NCI-H526 (cell line): ENCODE measurements at places on chromosomes 11 and 22.
A peak's percentile ranks its signal among the peaks of the same experiment; 100 is the strongest.

- DNase-seq, result peak; percentile 79
These were observed 27.8 kb downstream of the PHLDB1 start for GRCh38 chr11:118635237-118635591.

DNA sequence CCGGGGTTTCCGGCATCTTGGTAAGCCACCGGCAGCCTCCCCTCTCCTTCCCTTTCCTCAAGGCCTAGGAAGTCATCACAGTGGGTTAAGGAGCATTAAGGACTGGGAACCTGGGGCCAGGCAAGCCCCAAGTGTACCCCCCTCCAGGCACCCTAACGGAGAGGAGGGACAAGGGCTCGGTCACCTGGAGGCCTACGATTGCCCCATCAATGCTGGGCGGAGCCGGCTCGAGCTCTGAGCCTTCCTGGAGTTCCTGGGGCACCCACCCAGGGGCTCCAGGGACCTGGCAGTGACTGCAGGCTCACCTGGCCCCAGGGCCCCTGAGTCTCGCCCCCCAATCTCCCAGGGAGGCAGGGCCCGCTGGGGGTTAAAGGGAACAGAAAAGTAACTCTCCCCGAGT lies 34.5 kb upstream of the EIF3D start:
- no peak for DNase-seq

- DNase-seq, result no peak
These were observed at the start of gene GLYAT for GRCh38 chr11:58731819-58732218. GLYAT (minus strand) TSS chr11:58731943; CDS start chr11:58724496, 7,447 bp downstream.

GRCh38 chr22:19571207-19571795 lies 47.1 kb upstream of the CLDN5 start:
- DNase-seq, result no peak

DNA sequence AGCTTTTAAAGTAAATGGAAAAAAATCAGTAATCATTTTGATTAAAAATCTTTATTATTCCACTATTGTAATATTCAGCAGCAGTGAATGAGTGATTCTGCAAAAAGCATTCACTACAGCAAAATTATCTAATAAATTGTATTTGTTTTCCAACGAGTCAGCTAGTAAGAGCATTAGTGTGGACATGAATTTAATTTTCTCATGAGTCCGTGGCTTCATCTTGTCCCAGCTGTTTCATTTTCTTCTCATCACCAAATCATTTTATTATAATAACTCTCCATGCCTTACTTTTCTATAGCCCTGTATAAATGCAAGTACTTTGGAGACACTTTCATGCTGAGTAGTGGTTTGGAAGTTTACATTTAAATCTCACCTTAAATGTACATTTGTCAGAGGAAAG lies 66.2 kb downstream of the FANCF start:
- no peak for DNase-seq

DNA sequence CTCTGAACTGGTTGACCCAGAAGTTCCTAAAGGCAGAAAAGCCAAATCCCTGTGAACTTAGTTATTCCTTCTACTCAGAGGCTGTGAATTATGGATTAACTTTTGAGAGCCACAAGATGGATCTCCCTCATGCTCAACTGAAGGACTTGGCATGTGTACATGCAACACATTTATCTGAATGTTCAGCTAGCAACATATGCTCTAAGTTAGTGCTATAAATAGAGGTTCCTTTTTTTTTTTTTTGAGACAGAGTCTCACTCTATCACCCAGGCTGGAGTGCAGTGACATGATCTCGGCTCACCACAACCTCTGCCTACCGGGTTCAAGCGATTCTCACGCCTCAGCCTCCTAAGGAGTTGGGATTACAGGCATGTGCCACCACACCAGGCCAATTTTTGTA lies 40.1 kb downstream of the EIF4ENIF1 start:
- DNase-seq, result no peak

DNA sequence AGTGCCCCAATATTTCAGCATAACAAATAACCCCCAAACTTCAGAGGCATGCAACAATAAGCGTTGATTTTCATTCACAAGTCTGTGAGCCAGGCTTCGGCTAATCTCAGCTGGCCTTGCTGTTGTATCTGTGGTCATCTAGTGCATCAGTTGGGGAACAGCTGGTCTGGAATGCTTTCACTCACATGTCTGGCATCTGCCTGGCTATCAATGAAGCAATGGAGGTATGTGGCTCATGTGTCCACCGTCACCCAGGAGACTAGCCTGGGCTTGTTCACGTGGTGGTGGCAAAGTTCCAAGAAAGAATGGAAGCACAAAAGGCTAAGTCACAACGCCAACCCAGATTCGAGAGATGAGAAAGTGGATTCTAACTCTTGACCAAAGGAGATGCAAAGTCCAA lies 304.8 kb upstream of the ISX start:
- no peak for DNase-seq

DNA sequence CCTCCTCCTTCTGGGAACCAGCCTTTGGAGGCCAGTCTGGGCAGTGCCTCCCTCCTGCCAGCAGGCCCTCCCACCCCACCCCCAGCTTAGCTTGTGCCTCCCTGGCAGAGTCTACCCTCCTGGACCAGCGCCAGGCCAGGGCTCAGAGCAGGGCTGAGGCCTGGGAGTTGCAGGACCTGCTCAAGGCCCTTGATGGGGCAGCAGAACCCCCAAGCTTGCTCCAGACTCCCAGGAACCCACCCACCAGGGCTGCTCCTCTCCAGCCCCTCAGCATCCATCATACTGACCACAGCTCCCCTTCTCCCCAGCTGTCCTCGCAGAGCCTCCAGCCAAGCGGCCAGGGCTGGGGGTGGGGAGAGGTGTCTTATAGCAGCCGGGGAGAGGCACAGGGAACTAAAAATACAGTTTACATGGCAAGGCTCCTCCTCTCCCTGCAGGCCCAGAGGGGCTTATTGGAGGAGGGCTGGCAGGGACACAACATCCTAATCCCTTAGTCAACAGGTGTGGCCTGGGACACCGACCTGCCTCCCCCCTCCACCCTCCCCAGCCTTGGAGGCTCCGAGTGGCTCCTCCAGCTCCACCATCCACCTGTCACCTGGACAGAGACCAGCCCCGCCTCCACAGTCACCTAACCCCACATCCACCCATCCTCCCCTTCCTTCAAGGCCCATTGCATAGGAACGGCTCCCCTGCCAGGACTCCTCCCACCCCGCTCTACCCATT lies 5.2 kb upstream of the MB start:
- peak; percentile 44 for DNase-seq

- DNase-seq, result no peak
These were observed 77.0 kb upstream of the DDI1 start for GRCh38 chr11:103959279-103959942.

GRCh38 chr22:32591620-32592019 lies 117.0 kb downstream of the FBXO7 start:
- DNase-seq, result no peak

GRCh38 chr11:1770528-1770927 lies 6.8 kb upstream of the CTSD start:
- DNase-seq, result no peak

GRCh38 chr11:57072640-57073039 lies 83.9 kb downstream of the OR5AK2 start:
- no peak for DNase-seq

GRCh38 chr11:65489035-65489705 lies 9.7 kb upstream of the MALAT1 start:
- DNase-seq, result no peak

- peak; percentile 5 for DNase-seq
These were observed 387.9 kb upstream of the ANO3 start for GRCh38 chr11:25943777-25944661.

DNA sequence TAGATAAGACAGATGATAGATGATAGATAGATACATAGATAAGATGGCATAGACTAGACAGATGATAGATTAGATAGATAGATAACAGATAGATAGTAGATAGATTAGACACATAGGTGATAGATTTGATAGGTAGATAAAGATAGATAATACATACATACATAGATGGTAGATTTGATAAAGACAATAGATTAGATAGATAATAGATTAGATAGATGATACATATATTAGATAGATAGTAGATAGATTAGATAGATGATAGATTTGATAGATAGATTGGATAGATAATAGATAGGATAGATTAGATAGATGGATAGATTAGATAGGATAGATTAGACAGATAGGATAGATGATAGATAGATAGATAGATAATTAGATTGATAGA lies 327.6 kb downstream of the BRD1 start:
- no peak for DNase-seq

DNA sequence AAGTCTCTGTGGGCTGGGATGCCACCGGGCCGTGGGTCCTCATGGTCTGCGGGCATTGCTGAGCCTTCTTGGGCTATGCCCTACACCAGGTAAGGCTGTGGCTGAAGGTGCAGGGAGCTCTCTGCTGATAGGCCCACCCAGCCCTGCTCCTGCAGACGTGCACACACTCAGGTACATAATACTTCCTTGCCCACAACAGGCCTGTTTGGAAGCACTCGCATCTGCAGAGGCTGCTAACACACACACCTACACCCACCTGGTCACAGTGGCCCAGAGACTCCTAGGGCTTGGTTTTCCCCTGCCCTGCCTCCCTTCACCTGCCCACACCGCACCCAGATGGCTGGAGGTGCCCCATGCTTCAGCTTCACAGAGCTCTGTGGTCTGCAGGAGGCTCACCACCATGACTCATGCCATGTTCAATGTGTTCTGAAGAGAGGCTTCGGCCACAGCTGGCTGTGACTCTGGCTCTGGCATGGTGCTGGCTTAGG lies 72.8 kb upstream of the KCNQ1OT1 start:
- no peak for DNase-seq

DNA sequence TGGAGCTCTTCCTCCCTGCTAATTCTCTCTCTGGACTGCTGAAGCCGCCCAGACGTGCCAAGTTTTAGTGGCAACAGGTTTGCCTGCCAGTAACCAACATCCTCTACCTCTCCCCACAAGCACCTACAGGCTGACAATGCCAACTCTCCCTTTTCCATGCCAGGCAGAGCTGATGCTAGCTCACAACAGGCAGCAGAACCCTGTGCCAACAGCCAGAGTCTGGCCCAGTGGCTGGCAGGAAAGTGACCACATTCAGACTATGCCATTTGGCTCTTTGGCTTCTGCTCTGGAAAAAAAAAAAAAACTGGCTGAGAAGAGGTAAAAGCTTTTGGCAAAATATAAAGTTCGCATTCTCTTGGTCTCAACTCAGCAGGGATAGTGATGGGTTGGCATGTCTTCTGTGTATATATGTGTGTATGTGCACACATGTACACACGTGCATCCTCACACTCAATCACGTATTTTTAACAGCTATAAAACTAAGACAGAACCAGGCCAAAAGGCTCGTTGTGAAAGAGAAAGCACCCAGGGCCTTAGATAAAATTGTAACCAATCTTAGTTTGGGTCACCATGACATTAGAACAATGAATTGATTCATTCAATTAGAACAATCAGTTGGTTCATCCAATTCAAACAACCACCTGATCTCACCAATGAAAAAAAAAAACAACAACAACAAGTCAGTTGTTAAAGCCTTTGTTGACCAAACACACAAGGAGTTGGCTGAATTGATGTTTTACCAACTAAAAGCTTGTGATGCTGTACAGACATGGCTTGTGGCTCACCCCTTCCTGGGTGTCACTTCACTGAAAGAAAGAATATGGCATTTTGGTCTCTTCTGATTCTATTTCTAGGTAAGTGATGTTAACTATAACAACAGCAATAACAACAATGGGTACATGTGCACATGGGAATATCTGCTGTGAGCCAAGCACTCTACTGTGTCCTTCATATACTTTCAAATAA lies 48.6 kb downstream of the TRIM29 start:
- no peak for DNase-seq

DNA sequence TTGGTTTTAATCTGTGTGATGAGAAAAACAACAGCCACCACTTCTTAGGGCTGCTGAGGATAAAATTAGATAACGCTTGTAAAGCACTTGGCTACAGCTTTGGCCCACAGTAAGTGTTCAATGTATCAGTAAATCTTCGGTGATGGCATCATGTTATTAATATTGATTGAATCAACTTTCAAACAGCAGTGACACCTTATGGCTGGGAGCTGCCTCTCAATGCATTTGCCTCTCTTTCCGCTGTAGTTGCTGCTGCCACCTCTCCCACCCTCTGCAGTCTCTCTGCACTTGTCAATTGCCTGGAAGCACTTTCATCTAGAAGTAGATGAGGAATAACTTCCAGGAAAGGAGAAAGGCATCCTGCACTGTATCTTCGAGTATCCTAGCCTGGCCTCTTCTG lies 491.1 kb downstream of the OPCML start:
- peak; percentile 16 for DNase-seq

- peak; percentile 81 for DNase-seq
These were observed 7.6 kb upstream of the SLC39A13 start for GRCh38 chr11:47400768-47401279.

DNA sequence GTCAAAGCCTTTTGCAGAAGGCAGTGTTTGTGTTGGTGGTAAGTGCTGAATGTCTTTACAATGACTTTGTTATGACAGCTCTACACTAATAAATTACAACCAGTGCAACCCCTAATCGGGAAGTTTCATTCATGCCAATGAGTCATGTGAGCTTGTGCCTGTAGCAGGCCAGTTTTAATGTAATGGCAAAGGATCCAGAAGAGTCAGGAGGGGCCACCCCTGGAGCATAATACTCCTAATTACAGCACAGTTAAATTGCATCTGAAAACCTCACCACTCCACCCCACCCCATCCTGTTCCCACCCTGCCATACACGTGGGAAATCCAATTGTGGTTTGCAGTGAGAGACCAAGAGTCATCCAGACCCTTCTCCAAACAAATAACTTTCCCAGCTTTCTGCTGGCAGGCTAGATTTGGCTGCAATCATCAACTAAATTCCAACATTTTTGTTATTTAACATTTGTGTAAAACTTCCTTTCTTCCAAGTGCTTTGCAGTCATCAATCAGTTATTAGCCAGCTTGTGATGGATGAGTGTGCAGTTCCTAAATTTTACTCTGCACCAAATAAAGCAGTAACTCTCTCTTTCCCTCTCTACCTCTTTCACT lies 277.3 kb upstream of the FAT3 start:
- DNase-seq, result no peak

DNA sequence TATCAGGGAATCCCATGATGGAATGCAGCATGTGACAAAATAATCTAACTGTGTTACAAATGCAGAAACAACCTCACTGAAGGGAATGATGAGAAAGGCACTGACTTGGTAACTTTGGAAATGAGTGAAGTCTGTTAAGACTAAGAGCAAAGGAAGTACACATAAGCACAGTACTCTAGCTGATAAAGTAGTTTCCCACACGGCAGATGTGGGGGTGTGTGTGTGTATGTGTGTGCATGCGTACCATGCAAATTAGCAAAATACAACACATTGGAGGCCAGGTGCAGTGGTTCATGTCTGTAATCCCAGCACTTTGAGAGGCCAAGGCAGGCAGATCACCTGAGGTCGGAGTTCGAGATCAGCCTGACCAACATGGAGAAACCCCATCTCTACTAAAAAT lies 16.6 kb upstream of the NLRP6 start:
- no peak for DNase-seq

DNA sequence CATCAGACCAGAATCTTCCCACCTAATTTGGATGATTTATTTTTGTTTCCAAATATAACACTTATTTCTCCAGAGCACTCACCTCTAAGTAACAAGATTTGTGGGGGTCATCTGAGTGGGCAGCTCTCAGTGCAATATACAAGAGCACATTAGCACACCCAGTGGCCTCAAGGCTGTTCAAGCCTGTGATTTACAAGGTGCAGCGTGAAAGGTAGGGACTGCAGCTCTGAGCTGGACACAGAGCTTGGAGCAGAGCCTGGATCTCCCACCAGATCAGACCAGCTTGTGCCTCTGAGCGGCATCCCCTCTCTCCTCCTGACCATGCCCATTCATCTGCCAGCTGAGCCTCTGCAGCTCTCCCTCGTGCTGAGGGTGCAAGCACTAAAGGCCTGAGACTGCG lies 323.3 kb upstream of the ZC3H12C start:
- DNase-seq, result no peak

GRCh38 chr11:78549624-78550409 lies 24.8 kb downstream of the NARS2 start:
- no peak for DNase-seq
